Renal cortex interstitium (tissue), 15 donors: ENCODE measurements at places on chromosomes 16 and 17. TPM values are rescaled to one million over a fixed set of nuclear protein-coding genes. Genes with fewer than 3 reads are reported as not detected.

DNA sequence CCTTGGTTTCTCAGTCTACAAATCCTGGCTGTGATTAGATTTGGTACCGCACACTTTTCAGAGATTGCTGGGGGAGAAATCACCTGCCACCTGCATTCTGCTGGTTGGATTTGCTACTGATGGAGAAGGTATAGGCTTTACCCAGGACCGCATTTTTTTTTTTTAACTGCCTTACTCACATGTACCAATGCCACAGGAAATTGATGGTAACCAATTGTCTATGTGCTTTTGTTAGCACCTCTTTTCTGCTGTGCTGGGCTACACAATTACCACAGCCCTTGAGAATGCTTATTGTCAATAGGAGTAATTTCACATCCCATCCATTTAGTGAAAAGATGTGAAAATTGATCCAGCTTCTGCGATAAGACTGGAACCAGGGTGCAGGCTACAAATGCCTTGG, 74.4 kb upstream of the TANC2 start:
- no peak for DNase-seq

GRCh38 chr17:72425794-72426168, 305.0 kb downstream of the SOX9 start:
- no peak for DNase-seq

GRCh38 chr16:73311857-73312723, 264.2 kb upstream of the ZFHX3 start:
- no peak for DNase-seq

The CDH5 gene
- 66.3 TPM for polyA plus RNA-seq

The HLF gene
- polyA plus RNA-seq: 5.3 TPM

The HBQ1 gene
- polyA plus RNA-seq: 0.78 TPM

The CFAP97D1 gene
- not detected for polyA plus RNA-seq

The TRIM16 gene
- polyA plus RNA-seq: 23.4 TPM

The TERB1 gene
- not detected for polyA plus RNA-seq
